ENCODE measurements at places on chromosomes 1 and 21.

DNA sequence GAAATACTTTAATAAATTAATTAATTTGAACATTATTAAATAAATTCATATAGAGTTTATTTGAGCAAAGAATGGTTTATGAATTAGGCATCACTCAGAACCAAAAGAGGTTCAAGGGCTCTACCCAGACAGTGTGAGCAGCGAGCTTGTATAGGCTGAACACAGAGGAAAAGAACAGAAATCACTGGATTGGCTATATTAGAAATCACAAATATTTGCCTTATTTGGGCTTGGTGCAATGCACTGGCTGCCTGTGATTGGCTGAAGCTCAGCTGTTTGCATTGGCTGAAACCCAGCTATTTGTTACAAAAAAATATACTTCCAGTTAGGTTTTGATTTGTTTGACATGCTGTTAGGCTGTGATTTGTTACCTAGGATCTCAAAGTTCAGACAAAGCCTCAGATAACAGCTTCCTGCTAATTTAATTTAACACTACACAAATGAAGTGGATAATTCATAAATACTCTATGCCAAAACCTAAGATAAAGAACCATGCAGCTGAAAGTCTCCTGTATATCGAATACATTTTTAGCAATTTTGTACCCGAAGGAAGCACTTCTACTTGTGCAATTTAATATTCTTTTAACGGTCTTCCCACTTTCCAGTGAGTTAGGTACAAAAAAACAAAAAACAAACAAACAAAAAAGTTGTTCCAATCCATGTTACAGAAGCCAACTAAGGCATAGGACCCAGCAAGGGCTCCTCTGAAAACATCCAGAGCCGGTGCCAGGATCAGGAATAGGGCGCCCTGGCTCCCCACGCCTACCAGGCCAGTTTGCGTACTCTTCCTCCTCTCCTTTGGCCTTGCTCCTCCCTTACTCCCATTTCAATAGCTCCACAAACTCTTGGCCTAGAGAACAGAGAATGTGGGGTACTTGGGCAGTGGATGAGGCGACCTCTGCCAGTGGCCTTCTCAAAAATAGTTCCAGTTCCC lies 179.1 kb downstream of the DUSP10 start:
- no peak for DNase-seq

- no peak for DNase-seq
Observed at GRCh38 chr1:10685808-10686403, 110.5 kb downstream of the CASZ1 start.

- peak; percentile 82 for DNase-seq
Observed at GRCh38 chr1:184753608-184754475, 816 bp downstream of the EDEM3 start.

GRCh38 chr21:42367367-42368165 lies 1.2 kb upstream of the TFF1 start:
- DNase-seq: no peak

GRCh38 chr1:192435704-192436103 lies 118.9 kb downstream of the RGS21 start:
- no peak for DNase-seq

- no peak for DNase-seq
Observed at GRCh38 chr1:109398343-109399225, 866 bp upstream of the SORT1 start.

- no peak for DNase-seq
Observed at GRCh38 chr21:15986277-15986676, 256.5 kb downstream of the USP25 start.

DNA sequence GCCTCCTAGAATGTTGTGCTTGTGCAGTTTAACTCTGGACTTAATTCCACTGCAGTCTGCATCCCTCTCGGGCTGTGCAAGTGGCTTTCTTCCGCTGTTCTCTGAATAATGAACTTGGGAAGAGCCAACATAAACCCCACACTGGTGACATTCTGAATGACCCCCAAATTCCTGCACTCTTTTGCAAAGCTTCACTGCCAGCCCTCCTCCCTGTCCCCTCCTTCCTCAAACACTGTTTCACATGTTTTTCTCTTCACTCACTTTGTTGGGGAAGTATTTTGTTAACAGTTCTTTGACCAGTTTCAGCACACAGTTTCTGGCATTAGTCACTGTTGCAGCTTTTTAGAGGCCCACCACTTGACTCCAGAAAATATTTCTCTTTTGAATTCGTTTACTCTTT lies 39.7 kb downstream of the GNG12 start:
- DNase-seq: no peak

GRCh38 chr1:23384312-23385058 lies 14.8 kb upstream of the ZNF436 start:
- no peak for DNase-seq
